ENCODE measurements at places on chromosomes 12 and 14. TPM values are rescaled to one million over a fixed set of nuclear protein-coding genes. Genes with fewer than 3 reads are reported as not detected.

The WNK1 gene
- 89.6 TPM for total RNA-seq

The POU6F1 gene
- 3.9 TPM for total RNA-seq

The TSPAN19 gene
- 0.92 TPM for total RNA-seq

The FOXG1 gene
- not detected for total RNA-seq

The GPR68 gene
- total RNA-seq, result 4.7 TPM

The KRT75 gene
- not detected for total RNA-seq

The MYH7 gene
- not detected for total RNA-seq

The KRT71 gene
- total RNA-seq, result not detected

The GLT1D1 gene
- total RNA-seq, result 1.3 TPM

The DTX1 gene
- 1.8 TPM for total RNA-seq

The RNASE7 gene
- not detected for total RNA-seq

DNA sequence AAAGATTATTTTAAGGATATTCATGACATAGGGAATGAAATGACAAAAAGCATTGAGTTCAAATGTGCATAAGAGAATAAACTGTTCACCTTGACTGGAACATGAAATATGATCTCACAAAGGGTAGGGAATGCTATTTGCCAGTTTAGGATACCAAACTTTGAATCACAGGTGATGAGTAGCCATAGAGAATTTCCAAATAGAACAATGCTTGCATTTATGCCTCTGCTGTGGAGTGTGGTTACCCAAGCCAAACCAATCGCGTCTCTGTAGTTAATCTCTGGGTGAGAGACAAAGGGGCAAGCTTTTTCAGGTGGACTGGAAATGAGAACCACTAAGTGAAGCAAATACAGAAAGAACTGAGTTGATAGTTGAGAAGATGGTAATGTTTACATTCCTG, 371.1 kb upstream of the RPL10L start:
- DNase-seq, result no peak

DNA sequence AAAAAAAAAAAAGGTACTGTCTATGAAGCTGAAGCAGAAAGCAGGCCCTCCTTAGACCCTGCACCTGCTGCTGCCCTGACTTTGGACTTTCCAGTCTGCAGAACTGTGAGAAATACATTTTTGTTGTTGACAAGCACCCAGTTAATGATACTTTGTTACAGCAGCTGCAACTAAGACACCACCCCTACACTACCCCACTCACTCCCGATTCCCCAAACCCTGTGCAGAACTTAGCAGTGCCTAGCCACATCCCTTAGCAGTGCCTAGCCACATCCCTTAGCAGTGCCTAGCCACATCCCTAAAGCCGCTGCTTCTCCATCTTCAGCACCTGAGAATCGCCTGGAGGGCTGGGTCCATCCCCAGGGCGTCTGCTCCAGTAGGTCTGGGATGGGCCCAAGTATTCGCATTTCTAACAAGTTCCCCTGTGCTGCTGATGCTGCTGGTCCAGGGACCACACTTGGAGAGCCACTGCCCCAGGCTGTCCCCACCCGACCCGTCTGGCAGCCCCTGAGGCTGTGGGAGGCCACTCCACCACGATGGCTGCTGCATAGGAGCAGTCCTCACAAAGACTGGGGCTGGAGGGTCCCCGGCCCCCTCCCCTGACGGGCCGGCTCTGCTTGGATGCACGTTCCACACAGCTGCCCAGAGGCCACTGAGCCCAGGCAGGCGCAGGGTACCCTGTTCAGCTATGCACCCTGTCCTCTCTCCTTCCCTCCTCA, 10.8 kb upstream of the PPP1R13B start:
- DNase-seq, result no peak

DNA sequence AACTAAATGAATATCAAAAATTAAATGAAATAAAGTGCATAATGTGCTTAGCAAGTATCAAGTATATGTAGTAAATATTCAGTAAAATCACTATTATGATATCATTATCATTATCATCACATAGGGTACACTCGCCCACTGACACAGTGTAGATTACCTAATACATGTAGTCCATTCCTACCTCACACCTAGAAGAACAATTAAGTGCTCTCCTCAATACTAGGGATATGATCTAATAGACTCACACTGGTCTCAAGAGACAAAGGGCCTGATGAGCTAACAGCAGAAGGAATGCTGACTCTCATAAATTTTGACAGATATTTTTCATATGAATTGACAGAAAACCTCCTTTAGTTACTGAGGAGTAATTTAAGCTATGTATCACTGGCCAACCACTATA, 29.1 kb downstream of the FSCB start:
- DNase-seq, result no peak

GRCh38 chr12:94592080-94592479, 58.3 kb downstream of the TMCC3 start:
- DNase-seq, result no peak

- peak; percentile 10 for DNase-seq
These were observed 137.6 kb upstream of the TMTC1 start for GRCh38 chr12:29921307-29921706.

DNA sequence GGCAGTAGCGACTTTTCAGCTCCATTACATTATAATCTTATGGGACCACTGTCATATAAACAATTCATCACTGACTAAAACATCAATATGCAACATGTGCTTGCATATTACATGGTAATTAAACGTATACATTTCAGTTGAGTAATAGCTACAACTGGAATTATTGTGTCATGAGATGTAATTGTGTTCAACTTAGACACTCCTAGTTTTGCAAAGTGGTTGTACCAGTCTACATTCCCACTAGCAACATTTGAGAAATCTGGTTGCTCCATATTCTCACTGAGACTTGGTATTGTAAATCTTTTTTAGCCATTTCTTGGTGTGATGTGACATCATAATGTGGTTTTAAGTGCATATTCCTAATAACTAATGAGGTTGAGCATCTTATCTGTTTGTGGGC, 90.0 kb downstream of the CAPZA3 start:
- no peak for DNase-seq

DNA sequence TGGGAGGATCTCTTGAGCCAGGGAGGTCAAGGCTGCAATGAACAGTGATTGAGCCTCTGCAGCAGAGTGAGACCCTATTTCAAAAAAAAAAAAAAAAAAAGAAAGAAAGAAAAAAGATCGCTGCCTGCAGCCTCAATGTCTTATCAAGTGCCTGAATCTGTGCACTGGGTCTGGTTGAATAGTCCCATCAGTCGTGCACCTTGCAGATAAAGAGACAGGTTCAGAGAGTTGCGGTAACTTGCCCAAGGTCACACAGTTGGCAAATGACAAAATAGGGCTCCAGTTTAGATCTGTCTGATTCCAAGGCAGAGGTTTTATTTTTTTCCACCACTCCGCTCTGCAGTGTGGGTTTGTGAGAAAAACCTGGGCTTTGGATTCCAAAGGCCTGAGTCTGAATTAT, 649 bp upstream of the PLA2G1B start:
- DNase-seq, result no peak

- DNase-seq, result no peak
These were observed 33.4 kb downstream of the SLC11A2 start for GRCh38 chr12:50992819-50993218.

DNA sequence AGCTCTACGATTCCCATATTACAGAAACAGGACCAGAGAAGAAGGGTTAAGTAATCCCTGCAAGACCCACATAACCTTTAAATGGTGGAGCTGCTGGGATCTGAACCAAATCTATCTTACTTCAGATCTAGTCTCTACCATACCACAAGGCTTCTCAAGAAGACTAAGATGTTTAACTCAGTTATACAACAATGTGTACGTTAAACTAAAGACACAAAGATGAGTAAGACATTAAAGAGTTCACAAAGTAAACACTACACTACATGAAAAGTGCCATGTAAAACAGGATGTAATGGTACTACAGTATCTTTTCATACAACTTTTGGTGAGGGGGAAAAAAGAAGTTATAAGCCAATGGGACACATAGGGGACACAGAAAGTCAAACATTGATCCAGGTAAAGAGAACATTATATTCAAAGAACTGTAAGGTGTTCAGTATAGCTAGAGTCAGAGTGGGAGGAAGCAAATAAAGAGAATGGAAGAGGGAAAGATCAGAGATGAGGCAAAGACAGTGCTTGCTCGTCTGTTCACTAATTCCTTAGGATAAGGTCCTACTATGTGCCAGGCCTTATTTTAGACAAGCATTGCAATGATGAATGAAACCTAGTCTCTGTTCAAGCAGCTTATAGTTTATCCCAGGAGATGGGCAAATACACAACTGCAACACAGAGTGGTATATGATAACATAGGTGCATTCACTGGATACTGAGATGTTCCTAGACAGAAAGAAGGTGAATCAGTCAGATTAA, 7.7 kb downstream of the TMED10 start:
- no peak for DNase-seq

GRCh38 chr12:601976-602699, 61.1 kb downstream of the NINJ2 start:
- no peak for DNase-seq

DNA sequence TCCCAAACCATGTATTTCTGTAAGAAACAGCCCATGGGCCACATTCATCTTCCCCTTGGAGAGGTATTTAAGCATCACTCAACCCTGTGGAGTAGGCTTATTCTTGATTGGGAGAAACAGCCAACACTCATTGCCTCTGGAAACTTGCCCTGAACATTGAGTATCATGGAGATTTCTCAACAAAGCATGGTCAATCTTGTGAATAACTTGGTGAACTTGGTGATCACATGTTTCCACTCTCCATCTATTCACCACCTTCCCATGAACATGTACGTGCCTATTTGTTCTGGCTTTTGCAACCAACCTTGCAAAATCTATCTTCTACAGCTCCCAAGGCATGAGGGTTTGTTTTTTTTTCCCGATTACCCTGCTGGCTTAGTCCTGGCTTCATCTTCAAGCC, 163.2 kb downstream of the PAH start:
- DNase-seq, result no peak

GRCh38 chr12:131872154-131873051, 22.0 kb upstream of the ULK1 start:
- DNase-seq, result no peak

DNA sequence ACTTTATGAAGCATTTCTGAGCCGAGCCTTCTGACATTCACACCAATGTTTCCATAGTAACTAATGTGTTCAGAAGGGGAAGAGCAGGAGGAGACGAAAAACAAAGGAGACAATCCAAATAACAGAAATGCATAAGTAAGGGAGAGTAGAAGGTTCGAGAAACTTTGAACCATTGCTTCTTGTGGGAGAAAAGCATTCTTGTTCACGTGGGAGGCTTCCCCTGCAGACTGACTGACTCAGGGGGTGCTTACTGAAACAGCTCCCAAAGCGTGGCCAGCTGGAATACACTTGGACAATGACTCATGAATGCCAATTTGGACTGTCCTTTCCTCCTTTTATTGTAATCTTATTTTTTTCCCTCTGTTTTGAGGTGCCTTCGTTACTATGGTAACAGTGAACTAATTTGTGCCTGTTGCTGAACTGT, 73.9 kb downstream of the NEDD1 start:
- peak; percentile 73 for DNase-seq

DNA sequence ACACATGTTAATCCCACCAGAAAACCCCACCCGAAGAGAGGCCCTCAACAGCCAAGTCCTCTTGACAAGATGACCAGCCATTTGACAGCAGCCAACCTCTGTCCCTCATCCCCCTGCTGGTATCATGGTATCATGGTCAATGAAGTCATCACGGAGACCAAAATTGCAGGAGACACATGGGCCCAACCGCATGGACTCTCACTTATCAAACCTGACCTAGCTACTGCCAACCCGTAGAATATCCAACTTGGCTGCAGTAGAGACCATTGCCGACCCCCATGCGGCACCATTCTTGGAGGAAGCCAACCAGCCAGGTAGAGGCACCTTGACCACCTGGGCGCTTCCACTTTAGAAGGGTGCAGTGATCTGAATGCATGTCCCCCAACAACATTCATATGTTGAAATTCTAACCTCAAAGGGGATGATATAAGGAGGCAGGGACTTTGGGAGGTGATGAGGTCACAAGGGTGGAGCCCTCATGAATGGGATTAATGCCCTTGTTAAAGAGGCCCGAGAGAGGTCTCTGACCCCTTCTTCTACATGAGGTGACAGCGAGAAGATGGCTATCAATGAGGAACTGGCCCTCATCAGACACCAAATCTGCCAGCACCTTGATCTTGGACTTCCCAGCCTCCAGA, 33.3 kb downstream of the DIO3 start:
- DNase-seq, result no peak

GRCh38 chr14:24066496-24067132, 4.7 kb upstream of the CPNE6 start:
- DNase-seq, result no peak

DNA sequence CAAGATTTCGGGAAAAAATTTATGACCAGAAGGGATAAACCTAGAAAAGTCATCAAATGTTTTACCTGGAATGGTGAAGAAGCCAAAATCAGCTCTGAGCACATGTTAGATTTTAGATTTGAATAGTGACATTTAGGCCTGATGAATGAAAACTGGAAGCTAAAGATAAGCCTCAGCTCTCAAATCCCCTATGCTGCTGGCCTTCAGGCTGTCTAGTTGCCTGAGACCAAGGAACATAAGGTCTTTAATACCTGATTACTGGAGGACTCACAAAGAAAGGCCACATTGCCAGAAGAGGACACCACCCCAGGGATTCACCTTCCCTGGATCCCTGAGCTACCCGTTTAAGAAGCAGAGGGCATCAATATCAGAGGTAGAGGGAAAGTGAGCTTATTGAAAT, 56.6 kb downstream of the BCL2L14 start:
- no peak for DNase-seq

DNA sequence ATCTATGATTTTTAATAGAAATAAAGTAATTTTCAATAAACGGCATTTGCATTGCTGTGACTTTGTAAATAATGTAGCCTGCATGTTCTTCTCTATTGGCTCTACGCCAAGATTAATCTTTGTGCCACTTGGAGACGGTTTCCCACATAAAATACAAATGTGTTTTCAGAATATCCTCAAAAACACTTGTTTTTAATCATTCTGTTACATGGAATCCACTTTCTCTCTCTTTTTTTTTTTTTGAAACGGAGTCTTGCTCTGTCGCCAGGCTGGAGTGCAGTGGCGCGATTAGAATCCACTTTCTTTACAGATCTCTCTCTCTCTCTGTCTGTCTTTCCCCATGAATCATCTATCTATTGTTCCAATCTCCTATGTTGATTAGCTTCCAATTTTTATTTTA, 22.8 kb upstream of the SSPN start:
- no peak for DNase-seq

GRCh38 chr12:12939888-12940287, 12.1 kb downstream of the GPRC5D start:
- no peak for DNase-seq
